Stimulated activated CD8-positive, alpha-beta memory T cell treated with anti-CD3 and anti-CD28 coated beads, Interleukin-7, amount 100 ng/mL, for 48 hours (primary cell): ENCODE measurements at places on chromosomes 6 and 20.

GRCh38 chr6:144886682-144887081, 601.5 kb downstream of the UTRN start:
- no peak for DNase-seq

DNA sequence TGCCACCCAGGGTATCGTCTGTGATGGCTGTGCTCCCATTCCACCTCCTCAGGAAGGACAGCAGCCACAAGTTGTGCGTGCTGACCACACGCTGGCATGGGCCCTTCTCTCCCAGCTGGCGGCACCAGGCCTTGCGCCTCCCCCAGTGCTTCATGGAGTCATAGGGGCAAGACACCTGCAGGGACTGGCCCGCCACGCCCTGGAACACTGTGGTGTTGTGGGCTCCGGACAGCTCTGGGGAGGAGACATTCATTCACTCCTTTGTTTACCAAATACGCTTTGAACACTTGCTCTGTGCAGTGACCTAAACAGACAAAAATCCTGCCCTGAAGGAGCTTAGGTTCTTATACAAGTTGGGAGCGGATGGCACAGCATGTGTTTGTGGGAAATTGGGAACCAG, 1.5 kb downstream of the TREM2 start:
- DNase-seq = no peak

GRCh38 chr6:91081452-91082067, 494.7 kb upstream of the MAP3K7 start:
- DNase-seq = no peak

- no peak for DNase-seq
Observed at GRCh38 chr6:163662604-163663225, 248.2 kb downstream of the QKI start.

DNA sequence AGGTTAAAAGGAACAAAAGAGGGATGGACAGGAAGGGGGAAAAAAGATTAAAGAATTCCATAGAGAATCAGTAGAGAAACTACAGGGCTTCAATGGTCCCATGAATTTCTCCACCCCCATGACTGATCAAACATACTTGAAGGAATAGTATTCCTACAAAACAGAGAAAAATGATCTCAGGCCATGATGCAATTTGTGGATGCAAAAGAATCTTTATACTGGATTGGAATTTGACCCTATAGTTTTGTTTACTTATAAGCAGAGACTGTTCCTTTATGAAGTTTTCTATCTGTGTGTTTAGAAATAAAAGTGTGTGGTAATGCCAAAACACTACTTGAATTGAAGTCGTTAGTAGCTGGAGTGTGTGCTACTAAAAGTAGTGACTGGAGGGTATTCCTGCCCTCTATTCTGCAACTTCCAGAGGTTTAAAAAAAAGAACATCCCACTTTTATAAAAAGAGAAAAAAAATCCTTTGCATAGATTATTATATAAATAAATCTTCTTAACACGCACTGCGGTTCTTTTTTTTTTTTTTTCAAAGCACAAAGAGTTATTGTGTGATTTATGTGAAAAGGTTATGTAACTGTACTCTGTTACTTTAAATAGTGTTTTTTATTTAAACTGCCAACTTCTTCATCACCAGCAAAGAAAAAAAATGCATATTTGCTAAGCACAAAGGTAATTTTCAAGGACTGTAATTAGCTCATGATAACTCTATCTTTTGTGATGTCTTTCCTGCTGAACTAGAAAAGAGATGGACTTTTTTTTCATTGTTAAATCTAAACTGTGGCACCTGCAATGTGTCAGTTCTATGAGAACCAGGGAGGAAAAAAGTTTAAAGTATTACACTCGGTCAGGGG, 214.5 kb upstream of the CITED2 start:
- DNase-seq = no peak

DNA sequence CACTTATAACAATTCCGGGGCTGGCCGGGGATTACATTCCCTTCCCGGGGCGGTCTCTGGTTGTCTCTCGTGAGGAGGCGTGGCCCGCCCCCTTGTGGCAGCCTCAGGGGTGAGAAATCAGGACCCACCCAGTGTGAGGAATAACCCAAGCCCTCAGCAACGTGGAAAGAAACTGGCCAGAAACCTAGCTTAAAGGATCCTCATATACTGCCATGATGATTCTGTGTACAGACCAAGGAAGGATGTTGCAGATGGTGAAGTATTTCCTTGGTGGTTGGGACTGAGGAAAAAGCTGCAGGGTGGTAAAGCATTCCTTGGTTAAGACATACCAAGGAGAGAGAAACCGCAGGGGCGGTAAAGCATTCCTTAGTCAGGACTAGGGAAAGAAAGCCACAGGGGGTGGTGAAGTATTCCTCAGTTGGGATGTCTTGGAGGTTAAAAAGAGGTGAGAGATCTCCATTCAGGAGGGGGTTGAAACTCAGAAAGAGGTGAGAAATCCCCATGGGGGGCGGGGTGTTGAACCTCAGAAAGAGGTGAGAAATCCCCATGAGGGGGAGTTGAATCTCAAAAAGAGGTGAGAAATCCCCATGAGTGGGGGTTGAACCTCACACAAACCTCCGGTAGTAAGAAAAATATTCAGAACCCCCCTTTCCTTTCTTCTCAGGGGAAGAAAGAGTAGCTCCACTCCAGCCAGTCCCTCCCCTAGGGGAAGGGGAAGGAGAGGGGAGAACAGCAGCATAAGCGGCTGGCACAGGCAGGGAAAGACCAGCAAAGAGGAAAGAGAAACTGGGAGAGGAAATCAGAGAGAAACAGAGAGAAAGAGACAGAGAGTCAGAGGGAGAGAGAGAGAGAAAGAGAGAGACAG, 238.1 kb downstream of the RNGTT start:
- DNase-seq = peak; percentile 18

GRCh38 chr20:53413186-53413631, 180.4 kb downstream of the ZNF217 start:
- peak; percentile 20 for DNase-seq

GRCh38 chr20:33791021-33791420, 20.1 kb upstream of the CHMP4B start:
- DNase-seq = no peak

GRCh38 chr6:11366183-11366933, 133.9 kb upstream of the NEDD9 start:
- peak; percentile 68 for DNase-seq

GRCh38 chr6:156875062-156875461, 97.9 kb downstream of the ARID1B start:
- DNase-seq = no peak

DNA sequence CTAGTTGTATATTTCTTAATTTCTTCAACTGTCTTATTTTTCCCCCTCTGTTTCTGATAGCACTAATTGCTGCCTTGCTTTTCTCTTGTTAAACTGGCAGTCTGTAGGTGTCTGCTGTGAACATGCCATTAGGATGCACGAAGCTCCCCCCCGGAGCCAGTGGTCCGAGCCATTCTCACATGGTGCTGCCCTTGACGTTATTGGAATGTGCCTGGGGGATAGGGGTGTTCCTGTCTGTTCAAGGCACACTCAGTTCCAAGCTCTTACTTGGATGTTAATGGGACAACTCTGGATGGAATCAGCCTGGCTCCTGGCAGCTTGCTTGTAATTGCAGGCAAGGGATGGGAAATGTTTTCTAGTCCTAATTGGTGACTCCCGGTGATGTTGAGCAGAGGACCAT, 68.4 kb downstream of the RREB1 start:
- no peak for DNase-seq

- DNase-seq = no peak
Observed at GRCh38 chr6:170160031-170160627, 130.7 kb downstream of the DLL1 start.

GRCh38 chr6:148086843-148087242, 255.8 kb upstream of the SASH1 start:
- no peak for DNase-seq

GRCh38 chr6:99349171-99350141, at the start of gene FAXC:
FAXC (minus strand) TSS chr6:99349674; CDS start chr6:99349372, 302 bp downstream.
- no peak for DNase-seq

- no peak for DNase-seq
Observed at GRCh38 chr6:38617856-38618255, 21.9 kb downstream of the BTBD9 start.

- no peak for DNase-seq
Observed at GRCh38 chr6:54037277-54037779, 73.9 kb upstream of the MLIP start.

- DNase-seq = no peak
Observed at GRCh38 chr6:145138469-145139139, 596.7 kb downstream of the EPM2A start.

- DNase-seq = no peak
Observed at GRCh38 chr20:15091421-15092037, 754.1 kb upstream of the FLRT3 start.

DNA sequence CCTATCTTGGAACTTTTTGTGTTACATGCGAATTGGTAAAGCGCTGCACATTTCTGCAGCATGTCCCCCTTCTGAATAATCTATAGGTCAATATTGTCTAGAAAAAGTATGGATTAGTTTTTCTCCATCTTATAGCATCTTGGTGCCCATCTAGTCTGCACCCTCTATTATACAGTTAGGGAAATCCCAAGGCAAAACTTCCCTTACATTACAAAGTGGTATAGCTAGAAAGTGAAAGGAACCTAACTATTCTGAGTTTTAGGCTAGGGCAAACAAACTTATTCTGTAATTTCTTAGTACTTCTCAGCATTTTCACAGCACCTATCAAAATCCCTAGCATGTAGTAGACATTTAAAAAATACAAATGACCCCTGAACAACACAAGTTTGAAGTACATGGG, 133.5 kb upstream of the CCDC28A start:
- no peak for DNase-seq

- no peak for DNase-seq
Observed at GRCh38 chr6:12760911-12761310, 44.3 kb downstream of the PHACTR1 start.

- no peak for DNase-seq
Observed at GRCh38 chr6:170174771-170175643, 115.9 kb downstream of the DLL1 start.

DNA sequence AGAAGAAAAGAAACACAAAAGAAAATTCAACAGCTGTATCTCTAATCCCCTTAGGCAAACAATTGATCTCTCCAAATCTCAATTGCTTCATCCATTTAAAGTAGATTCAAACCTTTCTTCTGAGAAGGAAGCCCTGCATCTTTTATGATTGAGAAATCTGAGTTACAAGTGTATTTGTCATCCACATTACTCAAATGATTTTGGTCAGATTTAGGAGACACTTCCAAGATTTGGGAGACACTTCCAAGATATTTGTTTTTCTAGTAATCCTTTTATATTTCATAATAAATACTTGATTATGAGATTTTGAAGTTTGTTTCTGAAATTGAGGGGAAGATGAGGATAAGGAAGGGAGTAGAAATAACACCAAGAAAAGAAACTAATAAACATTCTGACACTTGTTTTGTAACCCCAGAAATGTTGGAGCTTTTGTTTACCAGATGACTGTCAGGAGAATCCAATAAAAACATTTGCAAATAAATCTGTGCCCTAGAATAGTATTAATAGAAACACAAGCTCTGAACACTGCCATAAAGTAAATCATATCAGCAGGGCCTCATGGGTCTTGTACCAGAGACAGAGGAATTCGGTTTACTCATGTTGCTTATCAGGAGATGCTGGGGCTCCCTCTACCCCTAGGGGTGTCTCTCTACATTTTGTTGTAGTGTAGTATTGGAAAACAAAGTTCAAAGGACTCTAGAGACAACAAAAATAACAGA, 314.3 kb upstream of the NT5E start:
- no peak for DNase-seq

DNA sequence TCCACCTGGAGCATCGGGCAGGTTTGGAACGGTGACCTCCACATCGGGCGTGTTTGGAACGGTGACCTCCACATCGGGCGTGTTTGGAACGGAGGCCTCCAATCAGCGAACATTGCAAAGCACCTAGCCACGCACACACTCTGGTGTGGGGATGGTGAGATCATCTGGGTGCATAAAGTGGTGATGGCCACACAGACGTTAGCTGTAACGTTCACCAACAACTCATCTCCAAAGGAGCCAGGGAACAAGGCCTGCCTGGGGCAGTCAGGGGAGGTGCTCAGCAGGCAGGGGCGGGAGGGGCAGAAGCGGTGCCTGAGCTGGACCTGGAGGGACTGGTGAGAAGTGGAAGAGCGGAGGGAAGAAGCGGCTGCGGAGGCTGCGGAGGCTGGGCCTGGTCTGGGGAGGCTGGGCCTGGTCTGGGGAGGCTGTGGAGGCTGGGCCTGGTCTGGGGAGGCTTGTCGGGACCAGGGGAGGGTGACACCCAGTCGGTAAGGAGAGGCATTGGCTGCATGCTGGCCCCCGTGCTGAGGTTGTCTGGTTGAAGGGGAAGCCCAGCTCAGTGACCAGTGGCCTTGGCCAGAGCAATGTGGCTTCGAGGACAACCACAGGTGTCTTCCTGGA, 89.9 kb downstream of the PSMB1 start:
- DNase-seq = no peak

DNA sequence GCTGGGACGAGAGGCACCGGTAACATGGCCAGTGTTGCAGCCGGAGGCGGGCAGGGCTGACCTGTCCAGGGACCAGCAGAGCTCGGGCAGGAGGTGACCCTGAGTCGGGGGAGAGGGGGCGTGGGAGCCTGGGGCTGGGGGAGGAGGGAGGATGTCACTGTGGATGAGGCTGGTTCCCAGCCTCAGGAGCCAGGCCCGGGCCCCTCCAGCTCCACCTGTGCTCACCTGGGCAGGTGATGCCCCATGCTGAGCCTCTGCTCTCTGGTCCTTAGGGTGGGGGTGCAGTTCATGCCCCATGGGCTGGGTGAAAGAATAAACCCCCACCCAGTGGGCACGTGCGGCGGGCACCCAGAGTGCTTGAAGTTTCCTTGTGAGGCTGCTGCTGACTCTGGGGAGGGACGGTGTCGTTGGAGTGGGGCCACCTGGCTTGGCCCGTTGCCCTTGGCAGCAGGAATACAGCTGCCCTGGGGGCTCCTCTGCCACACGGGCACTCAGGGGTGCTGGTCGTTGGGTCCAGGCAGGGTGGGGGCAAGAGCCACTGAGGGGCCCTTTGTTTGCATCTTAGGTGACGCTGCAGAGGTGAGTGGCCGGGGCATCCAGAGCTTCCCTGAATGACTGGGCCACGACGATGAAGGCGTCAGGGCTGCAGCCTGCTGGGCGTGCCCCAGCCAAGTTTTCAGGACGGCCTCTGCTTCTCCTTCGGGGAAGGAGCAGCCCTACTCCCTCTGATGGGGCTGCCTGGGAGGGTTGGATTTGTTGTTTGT, 24.7 kb upstream of the BHLHE23 start:
- no peak for DNase-seq

GRCh38 chr20:23349338-23350195, 1.0 kb upstream of the NXT1 start:
- peak; percentile 57 for DNase-seq

- DNase-seq = no peak
Observed at GRCh38 chr6:1215884-1216487, 95.9 kb upstream of the FOXQ1 start.

DNA sequence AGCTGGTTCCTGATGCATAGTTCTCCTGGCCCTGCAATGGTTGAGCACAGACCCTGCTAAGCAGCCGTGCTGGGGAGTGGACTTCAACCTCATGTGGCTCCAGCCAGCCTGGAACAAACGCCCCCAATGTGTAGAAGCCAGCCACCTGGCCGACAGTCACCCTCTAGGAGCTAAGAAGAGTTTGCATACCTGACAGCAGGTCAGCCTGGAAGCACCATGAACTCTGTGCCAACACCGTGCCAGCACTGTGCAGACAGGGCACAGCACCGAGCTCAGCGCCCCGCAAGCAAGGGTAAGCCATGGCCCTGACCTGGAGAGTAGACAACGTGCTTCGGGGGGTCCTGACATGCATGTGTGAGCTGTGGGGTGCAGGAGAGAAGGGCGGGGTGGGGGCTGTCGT, 356.3 kb downstream of the ZFAND3 start:
- DNase-seq = no peak
